ENCODE measurements at places on chromosomes 3 and 15. TPM values are rescaled to one million over a fixed set of nuclear protein-coding genes. Genes with fewer than 3 reads are reported as not detected.

The SLC2A2 gene
- not detected for total RNA-seq

The CCR3 gene
- not detected for total RNA-seq

The PTPN23 gene
- 14.3 TPM for total RNA-seq

The WDR53 gene
- 7.1 TPM for total RNA-seq

The LRRN1 gene
- 1.7 TPM for total RNA-seq

The OPA1 gene
- total RNA-seq = 53.0 TPM

The CTXN2 gene
- total RNA-seq = not detected

The PSTPIP1 gene
- not detected for total RNA-seq

The MESP1 gene
- 0.49 TPM for total RNA-seq

The ARL14 gene
- total RNA-seq = not detected

The STRA6 gene
- 0.18 TPM for total RNA-seq

The ROBO2 gene
- total RNA-seq = 1.2 TPM

The PATL2 gene
- total RNA-seq = 0.72 TPM

The SEMA3G gene
- not detected for total RNA-seq

The TNFAIP8L3 gene
- 22.4 TPM for total RNA-seq

The CHRNA3 gene
- not detected for total RNA-seq

The MYZAP gene
- not detected for total RNA-seq

The ZMYND10 gene
- total RNA-seq = 0.81 TPM

The RTP3 gene
- total RNA-seq = not detected

The FRMD5 gene
- total RNA-seq = 16.3 TPM

The CATSPER2 gene
- total RNA-seq = 2.4 TPM

The UROC1 gene
- total RNA-seq = not detected

The CCPG1 gene
- 249 TPM for total RNA-seq

The B3GALNT1 gene
- 28.5 TPM for total RNA-seq

The TM6SF1 gene
- total RNA-seq = not detected

The SH3BP5 gene
- 25.5 TPM for total RNA-seq

The CLDN1 gene
- 0.18 TPM for total RNA-seq

The DNAH12 gene
- 0.09 TPM for total RNA-seq

The LOXL1 gene
- 53.4 TPM for total RNA-seq

The SLC6A20 gene
- not detected for total RNA-seq

The KY gene
- total RNA-seq = 1.6 TPM

The LRRC31 gene
- total RNA-seq = not detected

The GOLGA8S gene
- under 0.01 TPM for total RNA-seq

The CD276 gene
- total RNA-seq = 87.3 TPM

Data from fibroblast of the aortic adventitia (primary cell).